ENCODE measurements at places on chromosomes 11 and 22.

GRCh38 chr22:49413146-49413545, 414.5 kb downstream of the BRD1 start:
- DNase-seq: no peak

GRCh38 chr22:22823131-22823810, 64.3 kb upstream of the IGLL5 start:
- DNase-seq: no peak

DNA sequence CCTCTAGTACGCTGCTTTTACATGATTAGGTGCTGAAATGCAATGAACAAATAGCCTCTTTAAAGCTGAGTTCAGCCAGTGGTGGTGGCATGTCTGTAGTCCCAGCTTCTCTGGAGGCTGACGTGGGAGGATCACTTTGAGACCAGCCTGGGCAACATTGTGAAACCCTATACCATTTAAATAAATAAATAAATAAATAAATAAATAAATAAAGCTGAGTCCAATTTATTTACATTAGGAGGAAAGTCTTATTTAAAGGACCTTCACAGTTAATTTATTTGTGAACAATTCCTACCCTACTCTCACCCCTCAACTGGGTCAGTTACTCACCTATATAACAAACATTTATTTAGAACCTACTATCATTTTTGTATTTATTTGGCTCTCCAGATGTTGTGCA, 4.8 kb upstream of the CHRDL2 start:
- no peak for DNase-seq

- DNase-seq: no peak
Measured at GRCh38 chr22:47408409-47408808, 646.0 kb downstream of the TBC1D22A start.

GRCh38 chr11:19218786-19219460, 17.1 kb upstream of the CSRP3 start:
- DNase-seq: no peak

GRCh38 chr11:38416141-38416540, 1818.1 kb upstream of the RAG2 start:
- DNase-seq: no peak

- no peak for DNase-seq
Measured at GRCh38 chr11:16469968-16470367, 113.6 kb upstream of the SOX6 start.
